ENCODE measurements at places on chromosomes 13 and 19.

DNA sequence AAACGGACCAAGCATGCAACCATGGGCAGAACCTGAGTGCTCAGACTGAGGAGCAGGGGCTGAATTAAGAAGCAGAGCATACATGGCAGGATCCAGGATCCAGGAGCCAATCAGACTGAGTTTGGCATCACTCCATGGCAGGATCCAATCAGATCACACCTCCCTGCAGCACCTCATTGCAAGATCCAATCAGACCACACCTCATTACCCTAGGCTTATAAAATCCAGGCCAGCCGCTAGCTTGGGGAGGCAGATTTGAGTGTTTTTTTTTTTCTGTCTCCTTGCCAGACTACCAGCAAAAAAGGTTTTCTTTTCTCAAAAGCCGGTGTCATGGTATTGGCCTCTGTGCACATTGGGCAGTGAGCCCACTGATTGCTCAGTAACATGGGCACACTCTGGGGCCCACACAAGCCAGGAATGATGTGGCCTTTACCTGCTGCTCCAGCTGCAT, 127.9 kb upstream of the GJB6 start:
- DNase-seq: no peak

GRCh38 chr19:19267305-19267704, 5.8 kb downstream of the TM6SF2 start:
- no peak for DNase-seq

- no peak for DNase-seq
Observed at GRCh38 chr19:2488405-2488941, 12.5 kb downstream of the GADD45B start.

- no peak for DNase-seq
Observed at GRCh38 chr19:20470345-20471135, 95.0 kb downstream of the ZNF737 start.

DNA sequence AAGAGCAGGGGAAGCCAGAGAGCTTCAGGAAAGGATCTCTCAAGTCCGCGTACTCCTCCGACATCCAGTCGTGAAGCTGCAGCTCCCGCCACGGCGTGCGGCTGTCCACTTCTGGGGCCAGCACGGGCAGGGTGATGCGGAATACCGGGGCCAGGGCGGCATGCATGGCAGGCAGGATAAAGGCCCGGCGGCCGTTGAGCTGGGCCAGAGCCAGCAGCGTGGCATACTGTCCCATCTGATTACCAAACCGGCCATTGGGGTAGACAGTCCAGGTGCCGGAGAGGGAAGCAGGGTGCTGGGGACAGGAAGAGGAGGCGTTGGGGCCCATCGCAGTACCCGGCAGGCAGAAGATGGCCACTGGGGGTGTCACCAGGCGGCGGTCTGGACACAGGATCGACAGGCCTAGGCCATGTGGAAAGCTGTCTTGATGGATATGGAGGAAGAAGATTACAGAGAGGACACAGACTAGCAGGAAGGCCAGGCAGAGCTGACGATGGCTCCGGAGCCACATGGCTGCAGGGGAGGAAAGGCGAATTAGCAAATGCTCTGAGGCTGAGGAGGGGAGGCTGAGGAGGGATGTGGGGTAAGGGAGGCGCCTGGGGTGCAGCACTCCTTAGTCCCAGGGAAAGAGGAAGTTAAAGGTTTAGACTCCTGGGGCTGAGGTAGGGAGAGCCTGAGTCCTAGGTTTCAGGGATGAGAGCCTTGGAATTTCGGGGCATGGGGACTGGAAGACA, 1.5 kb downstream of the FUT1 start:
- no peak for DNase-seq

- no peak for DNase-seq
Observed at GRCh38 chr19:58277748-58278540, 811 bp upstream of the ZNF8 start.
